ENCODE measurements at places on chromosomes 13 and 19.
A peak's percentile ranks its signal among the peaks of the same experiment; 100 is the strongest.

DNA sequence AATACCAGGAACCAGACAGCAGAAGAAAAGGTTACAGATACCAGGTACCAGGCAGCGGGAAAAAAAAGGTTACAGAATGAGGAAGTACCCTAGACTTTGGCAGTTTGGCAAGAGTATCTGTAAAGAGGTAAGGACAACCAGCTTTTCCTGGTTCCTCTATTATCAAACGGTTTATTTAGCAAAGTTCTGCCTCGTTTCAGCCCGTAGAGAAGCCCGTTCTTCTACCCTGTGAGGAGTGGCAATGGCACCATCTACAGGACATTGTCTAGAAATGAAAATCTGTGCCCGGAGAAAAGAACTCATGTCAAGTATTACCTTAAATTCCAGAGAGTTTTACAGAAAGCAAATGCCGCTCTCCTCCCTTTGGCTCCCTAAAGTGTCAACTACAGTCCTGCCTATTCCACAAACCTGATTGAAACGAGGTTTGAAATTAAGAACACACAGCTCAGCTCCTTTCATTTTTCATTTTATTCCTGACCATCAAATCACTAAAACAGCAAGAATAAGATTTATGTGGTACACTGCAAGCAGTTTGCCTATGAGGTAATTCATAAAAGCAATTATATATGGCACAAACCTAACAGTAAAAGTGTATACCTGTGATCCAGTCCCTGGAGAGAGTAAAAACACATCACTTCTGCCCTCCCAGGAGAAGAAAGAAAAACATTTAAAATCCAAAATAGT, 226.3 kb downstream of the SLC7A1 start:
- DNase-seq = no peak

GRCh38 chr13:111068009-111068350, 47.1 kb upstream of the ARHGEF7 start:
- DNase-seq = no peak

DNA sequence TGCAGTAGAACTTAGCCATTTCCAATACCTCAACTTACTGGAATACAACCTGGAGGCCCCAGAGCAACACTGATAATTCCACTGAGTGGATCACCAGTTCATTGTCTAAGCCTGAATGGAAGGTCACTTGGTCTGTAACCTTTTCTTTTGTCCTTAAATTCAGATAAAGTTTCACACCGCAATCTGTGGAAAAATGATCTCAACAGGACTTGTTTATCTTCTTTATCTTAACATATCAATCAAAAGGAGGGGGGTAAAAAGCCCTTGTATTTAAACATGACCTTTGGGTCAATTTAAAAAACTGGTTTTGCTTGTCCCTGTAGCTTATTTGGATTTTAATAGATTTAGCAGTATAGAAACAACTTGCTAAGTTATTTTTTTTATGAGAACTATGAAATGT, 21.6 kb downstream of the SAE1 start:
- no peak for DNase-seq

- DNase-seq = peak; percentile 18
Measured at GRCh38 chr13:78659732-78660494, 958 bp upstream of the OBI1 start.

DNA sequence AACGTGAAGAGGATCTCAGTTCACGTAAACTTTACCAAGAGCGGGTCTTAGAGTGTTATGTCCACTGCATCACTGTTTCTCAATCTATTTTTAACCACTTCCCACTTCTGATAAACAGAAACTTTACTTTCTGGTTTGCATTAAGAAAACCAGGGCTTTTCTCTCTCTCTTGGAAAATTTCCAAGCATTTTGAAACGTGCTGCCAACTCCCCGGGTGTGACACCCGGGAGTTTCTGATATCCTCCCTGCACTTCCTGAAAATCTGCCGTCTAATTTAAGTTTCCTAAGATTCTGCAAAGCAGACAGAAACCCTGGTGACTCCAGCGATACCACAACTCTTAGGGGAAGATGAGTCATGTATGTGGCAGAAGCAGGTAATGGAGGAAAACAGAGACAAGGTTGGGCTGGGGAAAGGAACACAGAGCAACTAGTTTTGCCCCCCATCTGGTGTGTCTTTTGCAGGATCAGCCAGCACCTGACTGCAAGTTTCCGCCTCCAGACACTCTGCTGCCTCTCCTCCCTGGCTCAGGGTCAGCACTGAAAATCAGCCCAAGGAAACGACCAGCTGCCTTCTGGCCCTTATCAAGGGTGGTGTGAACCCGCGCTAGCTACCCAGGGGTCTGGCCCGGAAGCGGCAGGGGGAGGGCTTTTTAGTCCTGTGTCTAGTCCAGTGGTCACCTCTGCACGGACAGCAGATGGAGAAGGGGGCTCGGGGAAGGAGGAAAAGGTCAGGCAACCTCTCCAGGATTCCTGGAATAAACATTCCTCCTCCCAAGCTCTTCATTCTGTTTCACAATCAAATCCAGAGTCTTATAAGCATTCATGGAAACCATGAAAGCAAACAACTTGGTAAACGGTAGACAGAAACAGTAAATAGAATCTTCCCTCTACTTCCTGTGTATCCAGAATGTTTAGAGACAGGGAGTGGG, 11.3 kb upstream of the FFAR2 start:
- peak; percentile 51 for DNase-seq

GRCh38 chr13:102772042-102772425, 1.6 kb downstream of the TEX30 start:
- DNase-seq = no peak
